ENCODE measurements at places on chromosomes 11 and 22.

GRCh38 chr11:21364866-21365624, 695.7 kb downstream of the NELL1 start:
- DNase-seq = no peak
- H3K27ac ChIP-seq = no peak overlapping the region
- no peaks in the 10 kb centered on the region for H3K27me3 ChIP-seq
- H3K4me1 ChIP-seq = no peaks in the 10 kb centered on the region
- H3K36me3 ChIP-seq = no peaks in the 10 kb centered on the region
- H3K4me3 ChIP-seq = no peak overlapping the region

- H3K27me3 ChIP-seq = peaks cover 10% of the 10 kb centered on the region
- no peak overlapping the region for H3K27ac ChIP-seq
- no peaks in the 10 kb centered on the region for H3K36me3 ChIP-seq
Observed at GRCh38 chr11:35478471-35479091, 46.8 kb downstream of the PAMR1 start.

DNA sequence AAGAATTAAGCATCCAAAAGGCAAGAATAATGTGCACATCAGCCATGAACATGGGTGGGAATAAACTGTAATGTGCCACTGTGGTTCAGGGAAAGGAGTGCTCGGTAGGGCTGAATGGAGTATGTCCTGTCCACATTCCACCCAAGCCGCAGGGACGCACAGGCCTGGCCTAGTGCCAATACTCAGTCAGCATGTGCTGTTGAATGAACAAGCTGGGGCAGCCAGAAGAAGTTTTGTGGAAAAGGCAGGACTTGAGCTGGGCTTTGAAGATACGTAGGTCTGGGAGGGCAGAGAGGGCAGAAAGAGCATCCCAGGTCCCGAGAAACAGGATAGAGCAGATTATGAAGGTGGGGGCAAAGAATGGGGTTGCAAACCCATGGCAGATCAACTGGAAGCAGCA, 60.0 kb upstream of the PLET1 start:
- peaks cover 2% of the 10 kb centered on the region for H3K4me1 ChIP-seq
- DNase-seq = no peak
- no peak overlapping the region for H3K4me3 ChIP-seq

GRCh38 chr22:40002935-40003715, 8.4 kb downstream of the FAM83F start:
- H3K27me3 ChIP-seq = peaks cover 34% of the 10 kb centered on the region
- H3K4me3 ChIP-seq = no peak overlapping the region
- no peak overlapping the region for H3K27ac ChIP-seq
- no peaks in the 10 kb centered on the region for H3K4me1 ChIP-seq
- DNase-seq = no peak
- H3K36me3 ChIP-seq = no peaks in the 10 kb centered on the region

All from T-helper 2 cell treated with Interferon-gamma antibody and Interleukin-4, amounts not matched to agents 5 μg/mL and 100 μg/mL, for 36 hours (primary cell).